ENCODE measurements at places on chromosomes 3 and 15.

DNA sequence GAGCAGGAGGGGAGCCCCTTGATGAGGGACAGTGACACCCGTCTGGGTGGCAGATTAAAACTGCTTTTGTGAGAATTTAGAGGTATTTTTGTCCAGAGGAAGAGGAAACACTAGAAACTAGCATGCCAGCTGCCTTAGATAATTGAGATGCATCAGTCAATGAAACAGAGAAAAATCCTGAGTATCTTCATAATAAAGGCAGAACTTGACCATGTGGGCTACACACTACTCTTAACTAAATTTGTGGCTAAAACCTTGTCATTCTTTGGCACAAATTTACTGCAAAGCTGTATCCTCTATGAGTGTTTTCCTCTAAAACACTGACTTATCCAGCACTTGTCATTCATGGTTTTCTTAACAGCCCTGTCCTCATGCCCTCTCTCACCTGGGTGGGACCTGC lies 259.7 kb upstream of the TPM1 start:
- no peak for DNase-seq

DNA sequence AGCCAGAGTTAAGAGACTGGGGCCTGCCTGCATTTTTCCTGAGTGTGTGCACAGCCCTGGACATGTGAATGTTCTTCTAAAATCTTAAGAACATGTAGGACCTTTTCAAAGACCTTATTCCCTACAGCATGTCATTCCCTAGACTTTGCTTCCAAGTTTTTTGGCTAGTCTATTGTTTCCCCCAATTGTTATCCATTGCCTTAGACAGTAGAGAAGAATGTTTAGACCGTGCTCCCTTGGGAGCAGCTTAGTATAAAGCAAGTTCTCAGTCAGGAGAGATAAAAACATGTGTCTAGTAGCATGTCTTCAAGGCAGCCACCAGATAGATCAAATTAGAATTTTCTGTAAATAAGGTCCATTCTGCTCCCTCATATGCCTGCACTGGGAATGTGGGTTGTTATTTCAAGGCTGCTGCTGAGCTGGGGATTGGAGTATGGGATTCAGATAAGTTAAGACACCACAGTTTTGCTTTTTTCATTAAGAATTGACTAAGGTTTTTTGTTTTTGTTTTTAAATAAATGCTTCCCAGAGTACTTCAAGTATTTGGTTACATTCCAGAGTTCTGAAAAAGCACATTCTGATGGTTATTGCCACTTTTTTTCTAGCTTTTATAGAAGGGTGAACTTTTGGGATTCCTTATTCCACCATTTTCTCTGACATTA lies 246.7 kb downstream of the RORA start:
- DNase-seq, result no peak

DNA sequence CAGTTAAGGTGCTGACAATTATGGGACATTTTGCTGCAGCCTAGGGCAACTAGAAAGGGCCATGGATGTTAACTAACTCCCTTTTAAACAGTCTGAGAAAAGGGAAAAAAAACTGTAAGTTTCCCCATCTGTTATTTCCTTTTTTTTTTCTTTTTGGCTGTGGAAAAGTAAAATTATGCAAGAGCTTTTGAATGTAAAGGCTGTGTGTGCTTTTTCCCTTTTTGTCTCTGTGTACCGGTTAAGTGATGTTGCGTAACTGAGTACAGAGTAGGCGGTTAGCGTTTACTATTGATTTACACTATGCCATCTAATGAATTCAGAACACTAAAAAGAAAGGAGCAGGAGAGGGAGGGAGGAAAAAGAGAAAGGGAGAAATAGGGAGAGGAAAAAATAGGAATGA lies 403.6 kb downstream of the TIGIT start:
- DNase-seq, result no peak

DNA sequence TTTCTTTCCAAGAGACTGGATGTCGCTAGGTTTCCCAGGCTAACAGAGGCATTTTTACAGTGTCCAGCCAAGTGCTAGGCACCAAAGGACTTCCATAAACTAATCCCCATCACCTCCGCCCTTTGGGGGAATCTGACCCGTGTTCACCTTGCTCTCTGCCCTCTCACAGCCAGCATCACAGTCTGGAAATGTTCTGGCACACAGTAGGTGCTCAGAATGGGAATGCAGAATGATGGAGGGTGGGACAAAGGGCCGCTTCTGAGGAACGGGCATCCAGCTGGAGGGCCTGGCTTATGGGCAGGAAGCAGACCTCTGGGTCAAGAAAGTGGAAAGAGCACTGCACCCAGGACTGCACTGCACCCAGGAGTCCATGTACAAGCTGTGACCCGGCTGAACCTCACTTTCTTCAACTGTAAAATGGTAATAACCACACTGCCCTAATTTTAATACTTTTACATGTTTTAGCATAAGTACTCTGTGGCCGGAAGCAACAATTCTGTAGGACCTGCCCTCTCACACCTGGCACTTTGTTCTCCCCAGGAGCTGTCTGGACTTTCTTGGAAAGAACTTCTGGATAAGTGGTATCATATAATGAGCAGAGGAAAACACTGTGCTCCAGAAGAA lies 901 bp upstream of the NMB start:
- no peak for DNase-seq

DNA sequence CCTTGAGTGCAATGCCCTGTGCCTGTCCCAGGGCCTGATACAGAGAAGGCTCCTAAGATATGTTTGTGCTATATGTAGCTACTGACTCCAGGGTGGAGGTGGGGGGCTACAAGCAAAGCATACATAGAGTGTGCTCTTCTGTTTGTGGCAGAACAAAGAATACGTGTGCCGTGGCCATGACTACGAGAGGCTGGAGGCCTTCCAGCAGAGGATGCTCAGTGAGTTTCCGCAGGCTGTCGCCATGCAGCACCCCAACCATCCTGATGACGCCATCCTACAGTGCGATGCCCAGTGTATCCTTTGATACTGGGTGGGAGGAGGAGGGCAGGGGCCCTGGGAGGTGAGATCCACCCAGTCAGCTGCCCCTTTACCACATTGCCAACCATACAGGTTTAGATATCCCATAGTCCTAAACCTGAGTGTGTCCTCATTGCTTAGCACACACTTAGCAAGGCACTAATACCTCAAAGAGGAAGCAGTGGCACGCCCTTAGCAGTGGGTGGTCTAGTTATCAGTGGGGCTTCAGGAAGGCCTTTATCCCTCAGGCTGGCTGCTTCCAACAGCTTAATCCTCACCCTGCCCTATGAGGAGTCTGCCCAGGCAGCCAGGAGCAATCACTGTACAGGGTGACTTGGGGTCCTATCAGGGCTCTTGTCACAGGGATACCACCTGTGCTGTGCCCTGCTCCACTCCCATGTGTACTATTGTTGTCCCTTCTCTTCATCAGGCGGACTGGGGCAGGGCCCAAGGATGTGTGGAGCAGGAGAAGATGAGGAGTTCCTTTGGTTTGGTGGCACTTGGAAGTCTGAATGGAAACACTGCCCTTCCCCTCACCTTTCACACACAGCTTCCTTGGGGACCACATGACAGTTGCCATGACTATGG lies 30.1 kb upstream of the MANF start:
- DNase-seq, result no peak
